ENCODE measurements at places on chromosomes 2 and 18. TPM values are rescaled to one million over a fixed set of nuclear protein-coding genes. Genes with fewer than 3 reads are reported as not detected.

Gene TXNDC2
- total RNA-seq, result not detected

Gene CDC42EP3
- total RNA-seq, result 25.2 TPM

Gene SLC66A2
- total RNA-seq, result 11.6 TPM

Gene KIF1A
- 281 TPM for total RNA-seq

Gene EVX2
- total RNA-seq, result not detected

Gene SPRED2
- 22.5 TPM for total RNA-seq

DNA sequence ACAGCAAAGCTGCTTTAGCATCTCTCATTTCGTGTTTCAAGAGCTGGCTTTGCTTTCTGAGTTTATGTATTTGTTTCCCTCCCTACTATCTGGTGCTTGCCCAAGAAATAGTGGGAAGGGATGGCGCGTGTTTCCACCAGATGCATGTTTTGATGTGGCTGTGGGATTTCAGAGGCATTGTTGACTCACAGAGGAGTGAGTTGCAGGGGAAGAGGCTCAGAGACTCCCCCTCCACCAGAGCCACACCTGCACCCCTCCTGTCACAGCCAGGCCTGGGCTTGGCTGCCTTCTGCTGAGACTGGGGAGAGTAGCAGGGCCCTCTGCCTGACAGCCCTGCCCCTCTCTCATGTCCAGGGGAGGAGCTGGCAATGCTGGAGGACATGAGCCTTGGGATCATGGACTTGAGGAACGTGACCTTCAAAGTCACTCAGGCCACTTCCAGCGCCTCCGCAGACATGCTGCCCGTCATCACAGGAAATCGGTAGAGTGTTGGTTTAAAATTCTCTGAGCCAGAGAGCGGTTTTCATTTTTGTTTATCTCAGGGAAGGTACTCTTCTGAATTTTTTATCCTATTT is 42.9 kb downstream of the COA5 start:
- no peak for DNase-seq

DNA sequence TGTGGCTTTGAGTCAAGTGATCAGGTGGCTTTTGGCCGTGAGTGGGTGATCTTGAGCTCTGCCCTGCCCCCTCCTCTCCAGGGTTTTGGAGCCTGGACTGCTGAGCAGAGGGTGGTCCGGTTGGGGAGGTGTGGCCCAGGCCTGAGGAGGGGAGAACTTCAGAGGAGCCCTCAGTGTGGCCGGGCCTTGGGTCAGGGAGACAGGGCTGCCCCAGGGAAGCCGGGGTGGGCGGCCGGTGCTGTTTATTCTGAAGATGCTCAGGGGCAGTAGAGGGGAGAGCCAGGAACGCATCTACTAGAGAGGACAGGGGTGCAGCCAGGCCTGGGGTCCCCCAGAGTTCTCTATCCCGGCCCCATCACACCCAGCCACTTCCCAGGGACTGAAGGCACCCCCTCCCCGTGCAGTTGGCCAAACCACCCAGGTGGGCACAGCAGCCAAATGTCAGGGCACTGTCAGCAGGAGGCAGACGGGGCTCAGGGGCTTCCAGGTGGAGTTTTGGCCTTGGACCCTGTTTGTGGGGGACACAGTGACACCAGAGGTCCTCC is 963 bp downstream of the ERFE start:
- DNase-seq, result no peak

GRCh38 chr18:2396162-2396505 is 175.2 kb downstream of the METTL4 start:
- DNase-seq, result no peak

DNA sequence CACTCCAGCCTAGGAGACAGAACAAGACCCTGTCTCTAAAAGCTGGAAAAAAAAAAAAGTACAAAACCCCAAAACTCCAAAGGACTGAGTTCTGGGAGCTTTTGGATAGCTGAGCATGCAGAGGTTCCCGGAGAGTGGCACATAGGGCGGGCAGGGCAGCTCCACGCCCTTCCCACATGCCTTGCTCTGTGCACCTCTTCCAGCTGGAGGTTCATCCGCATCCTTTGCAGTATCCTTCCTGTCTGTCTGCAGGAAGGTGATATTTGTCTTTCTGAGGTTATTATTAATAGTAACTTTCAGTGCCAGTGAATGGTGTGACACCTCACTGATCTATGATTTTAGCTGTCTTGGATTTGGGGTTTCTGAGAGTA is 70.2 kb downstream of the INPP4A start:
- no peak for DNase-seq

GRCh38 chr2:128562471-128563347 is 244.0 kb upstream of the HS6ST1 start:
- DNase-seq, result no peak

DNA sequence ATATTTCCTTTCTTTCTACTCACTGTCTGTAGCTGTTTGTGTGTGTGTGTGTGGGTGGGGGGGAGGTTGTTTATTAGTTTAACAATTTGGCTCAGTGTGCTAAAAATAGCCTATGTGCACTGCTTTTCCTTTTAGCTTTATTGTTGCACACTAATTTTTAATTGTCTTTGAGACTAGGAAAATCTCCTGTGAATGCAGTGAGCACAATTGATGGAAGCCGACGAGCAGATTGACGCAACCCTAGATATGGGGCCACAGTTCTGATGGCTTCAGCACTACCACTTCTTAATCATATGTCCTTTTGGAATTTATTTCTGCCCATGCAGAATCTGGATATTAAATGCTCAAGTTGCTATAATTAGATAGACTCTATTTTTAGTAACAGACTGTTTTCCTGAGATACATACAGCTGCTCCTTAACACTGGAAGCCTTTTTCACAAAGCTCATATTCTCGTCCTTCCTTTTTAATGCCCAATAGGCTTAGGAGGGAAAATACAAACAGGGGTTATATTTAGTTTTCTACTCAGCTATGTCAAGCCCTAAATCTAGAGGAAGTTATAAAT is 109.1 kb downstream of the IRS1 start:
- no peak for DNase-seq

All from H1 (cell line).